Hematopoietic multipotent progenitor cell treated with erythropoietin and hydrocortisone succinate and interleukin-3 and kit ligand, for 8 days (in vitro differentiated cells): ENCODE measurements at places on chromosomes 5 and 9.

GRCh38 chr5:424301-425110 lies 18.5 kb upstream of the EXOC3 start:
- no peak for DNase-seq

DNA sequence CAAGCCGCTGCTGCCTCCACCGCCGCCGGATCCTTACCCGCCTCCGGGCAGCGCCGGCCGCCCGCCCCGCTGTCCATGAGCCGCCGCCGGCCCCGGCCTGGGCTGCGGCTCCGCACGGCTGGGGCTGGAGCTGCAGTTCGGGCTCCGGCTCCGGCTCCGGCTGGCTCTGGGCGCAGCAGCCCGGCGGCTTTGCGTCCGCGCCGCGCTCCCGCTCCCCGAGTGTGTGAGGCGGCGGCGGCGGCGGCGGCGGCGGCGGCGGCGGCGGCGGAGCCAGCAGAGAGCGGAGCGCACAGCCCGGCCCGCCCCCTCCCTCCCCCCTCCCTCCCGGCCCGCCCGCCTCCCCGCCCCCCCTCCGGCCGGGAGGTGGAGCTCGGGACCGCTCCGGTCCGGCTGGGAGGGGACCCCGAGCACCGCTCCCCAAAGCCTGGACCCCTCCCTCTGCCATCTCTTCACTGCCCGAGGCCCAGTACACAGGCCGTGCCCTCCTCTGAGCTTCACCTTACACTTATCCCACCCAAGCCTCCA lies at the start of gene PCDH1:
Gene PCDH1 (minus strand): TSS at position 225 of the 525 bp plus-strand sequence. CDS start 148 bp downstream, at position 77.
- DNase-seq: no peak

- DNase-seq: no peak
Observed at GRCh38 chr5:110916381-110917049, 155.0 kb upstream of the TSLP start.

GRCh38 chr5:36253575-36253974 lies 11.8 kb upstream of the NADK2 start:
- no peak for DNase-seq

GRCh38 chr5:119280380-119280779 lies 75.4 kb upstream of the TNFAIP8 start:
- DNase-seq: no peak

- no peak for DNase-seq
Observed at GRCh38 chr9:126864771-126865170, 4.3 kb downstream of the ZBTB34 start.

DNA sequence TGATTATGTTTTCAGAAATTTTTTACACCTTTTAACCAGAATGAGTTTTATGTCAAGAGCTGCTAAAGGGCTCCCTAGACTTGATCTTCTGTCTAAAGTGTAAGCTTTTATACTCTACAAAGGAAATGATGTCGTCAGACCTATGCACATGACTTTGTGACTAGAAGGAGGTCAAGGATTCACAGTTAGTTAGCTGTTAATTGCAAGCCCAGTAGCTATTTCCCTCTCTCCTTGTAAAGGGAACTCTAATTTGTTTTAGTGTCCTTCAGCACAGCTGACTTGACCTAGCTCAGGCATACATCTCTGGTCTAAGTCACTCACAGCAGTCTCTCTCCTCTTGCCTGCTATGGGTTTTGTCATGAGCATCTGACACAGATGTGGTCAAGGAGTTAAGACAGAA lies 173.5 kb upstream of the NREP start:
- DNase-seq: no peak

GRCh38 chr9:34963552-34963951 lies 5.5 kb downstream of the PHF24 start:
- no peak for DNase-seq
